ENCODE measurements at places on chromosomes 7 and 10. TPM values are rescaled to one million over a fixed set of nuclear protein-coding genes. Genes with fewer than 3 reads are reported as not detected.

GRCh38 chr7:3083350-3083749, 39.7 kb upstream of the CARD11 start:
- no peak for DNase-seq

ZFAND2A gene
- total RNA-seq = 11.7 TPM

- no peak for DNase-seq
These were observed 67.8 kb downstream of the TBXAS1 start for GRCh38 chr7:139896831-139897230.

- DNase-seq = peak; percentile 80
These were observed 70.2 kb upstream of the ITGA8 start for GRCh38 chr10:15789793-15790525.

ADCK2 gene
- total RNA-seq = 12.9 TPM

GRCh38 chr10:3045471-3046209, 21.7 kb upstream of the PFKP start:
- DNase-seq = peak; percentile 87

DNA sequence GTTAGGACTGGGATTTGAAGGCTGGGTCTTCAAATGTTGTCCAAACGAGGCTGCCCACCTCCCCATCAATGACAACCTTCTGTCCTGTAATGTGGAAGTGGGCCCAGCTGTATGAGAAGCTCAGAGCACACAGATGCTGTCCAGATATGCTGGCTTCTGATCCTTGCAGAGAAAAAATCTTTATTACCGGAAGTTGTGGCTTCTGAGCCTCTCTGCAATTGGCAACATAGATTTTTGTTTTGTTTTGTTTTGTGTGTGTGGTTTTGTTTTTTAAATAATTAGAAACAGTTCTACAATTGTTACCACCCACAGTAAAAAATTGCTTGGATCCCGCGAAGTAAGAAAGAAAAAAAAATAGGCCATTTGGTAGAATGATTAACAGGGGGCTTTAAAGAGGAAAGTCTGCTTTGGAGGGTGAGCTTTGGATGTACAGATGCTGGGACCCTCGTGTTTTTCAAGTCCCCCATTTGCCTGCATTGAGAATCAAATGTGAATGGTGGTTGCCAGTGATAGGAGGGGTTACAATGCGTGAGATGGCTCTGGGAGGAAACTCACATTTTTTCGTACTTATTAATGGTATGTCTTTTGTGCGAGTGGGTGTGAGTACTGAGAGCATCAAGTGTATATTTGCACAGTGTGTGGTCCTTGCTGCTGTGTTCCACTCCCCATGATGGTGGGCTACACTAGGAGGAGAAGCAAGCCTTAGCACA, 153.2 kb downstream of the TCF7L2 start:
- peak; percentile 90 for DNase-seq

DNA sequence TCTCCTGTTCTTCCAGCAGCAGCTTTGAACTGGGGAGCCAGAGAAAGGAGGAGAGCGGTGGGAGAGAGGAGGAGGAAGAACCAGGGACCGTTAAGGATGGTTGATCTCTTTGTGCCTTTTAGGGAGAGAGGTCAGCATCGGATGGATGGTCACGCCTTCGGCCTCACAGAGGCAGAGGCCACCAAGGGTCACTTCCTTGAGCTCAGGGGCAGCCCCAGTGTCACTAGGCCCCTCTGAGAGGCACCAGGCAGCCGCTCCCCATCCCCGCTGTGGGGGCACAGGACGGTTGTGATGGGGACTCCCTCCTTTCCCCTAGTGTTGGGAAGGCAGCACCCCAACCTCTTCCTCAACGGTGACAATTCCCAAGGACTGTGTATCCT, 121.4 kb downstream of the DNAJB6 start:
- no peak for DNase-seq

Data from fibroblast of villous mesenchyme (primary cell).